ENCODE measurements at places on chromosomes 16 and 17.

DNA sequence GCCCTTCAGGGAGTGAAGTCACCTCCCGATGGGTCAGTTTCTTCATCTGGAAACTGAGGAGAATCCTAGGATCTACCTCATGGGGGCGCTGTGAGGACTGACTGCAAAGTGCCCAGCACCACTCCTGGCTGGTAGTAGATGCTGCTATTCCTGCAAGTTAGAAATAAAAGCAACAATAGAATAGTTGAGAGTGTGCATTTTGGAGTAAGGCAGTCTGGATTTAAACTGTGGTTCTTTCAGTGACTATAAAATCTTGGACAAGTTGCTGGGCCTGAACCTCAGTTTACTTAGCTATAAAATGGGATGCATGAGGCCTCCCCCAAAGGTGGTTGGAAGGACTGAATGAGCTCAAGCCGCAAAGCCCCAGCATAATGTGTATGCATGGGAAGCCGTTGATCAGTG is 70.6 kb downstream of the CYB5B start:
- peak; percentile 47 for DNase-seq

- DNase-seq = no peak
Observed at GRCh38 chr17:20925954-20926353, 116.9 kb downstream of the USP22 start.

GRCh38 chr16:11078812-11079459 is 134.6 kb downstream of the CLEC16A start:
- no peak for DNase-seq

DNA sequence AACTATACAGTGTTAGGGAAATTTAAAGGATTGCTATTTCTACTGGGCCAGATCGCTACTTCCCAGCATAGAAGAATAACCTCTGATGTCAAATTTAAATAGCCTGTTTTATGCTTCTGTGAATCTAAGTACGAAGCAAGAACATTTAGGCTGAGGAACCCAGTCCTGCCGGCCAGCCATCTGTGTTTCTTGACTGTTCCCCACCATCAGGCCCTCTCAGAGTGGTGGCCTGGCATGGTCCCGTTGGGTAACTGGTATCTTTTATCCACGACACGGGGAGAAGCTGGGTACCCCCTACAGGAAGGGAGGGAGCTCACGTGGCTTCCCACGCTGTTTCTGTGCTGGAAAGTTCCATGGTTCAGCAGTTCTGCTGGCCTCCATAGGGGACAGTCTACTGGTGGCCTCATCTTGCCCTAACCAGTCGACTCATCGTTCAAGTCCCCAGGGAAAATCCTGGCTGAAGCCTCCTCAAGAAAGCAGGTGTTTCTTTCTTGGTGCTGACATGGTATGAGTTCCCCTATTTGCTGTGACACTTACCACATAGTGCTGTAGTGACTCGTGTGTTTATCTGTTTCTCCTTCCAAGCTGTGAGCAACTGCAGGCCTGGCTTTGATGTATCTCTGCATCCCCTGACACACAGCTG is 201.7 kb upstream of the NLRP1 start:
- no peak for DNase-seq

DNA sequence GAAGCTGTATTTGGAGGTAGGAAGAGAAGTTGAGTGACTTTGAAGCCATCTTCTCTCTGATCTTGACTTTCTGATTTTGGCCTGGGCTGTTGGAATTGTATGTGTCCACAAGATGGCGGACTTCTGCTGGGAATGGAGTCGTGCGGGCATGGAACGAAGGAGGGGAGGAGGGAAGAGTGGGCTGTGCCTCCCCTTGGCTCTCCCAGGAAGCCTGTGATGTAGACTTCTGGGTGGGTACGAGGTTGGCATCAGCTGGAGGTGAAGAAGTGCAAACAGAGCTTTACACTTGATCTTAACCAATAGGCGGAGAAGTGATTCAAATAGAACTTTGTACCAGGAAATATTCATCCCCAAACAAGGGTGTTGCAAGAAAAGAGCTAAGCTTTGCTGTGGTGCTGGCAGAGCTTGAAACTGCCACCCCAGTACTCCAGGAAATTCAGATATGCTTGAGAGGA is 7.4 kb upstream of the TMEM220 start:
- no peak for DNase-seq

DNA sequence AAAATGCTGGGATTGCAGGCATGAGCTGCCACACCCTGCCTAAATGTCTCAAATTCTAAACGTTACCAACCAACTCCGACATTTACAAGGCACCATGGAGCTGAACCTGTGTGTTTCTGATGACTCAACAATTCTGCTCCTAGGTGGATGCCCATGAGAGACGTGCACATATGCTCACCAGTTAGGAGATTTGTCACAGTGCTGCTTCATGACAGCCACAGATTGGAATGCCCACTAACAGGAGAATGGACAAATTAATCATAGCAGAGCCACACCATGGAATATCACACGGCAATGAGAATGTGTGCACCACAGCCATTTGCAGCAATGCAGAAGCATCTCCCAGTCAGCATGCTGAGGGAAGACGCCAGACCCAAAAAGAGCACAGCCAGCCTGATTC is 8.0 kb upstream of the KCNG4 start:
- no peak for DNase-seq

DNA sequence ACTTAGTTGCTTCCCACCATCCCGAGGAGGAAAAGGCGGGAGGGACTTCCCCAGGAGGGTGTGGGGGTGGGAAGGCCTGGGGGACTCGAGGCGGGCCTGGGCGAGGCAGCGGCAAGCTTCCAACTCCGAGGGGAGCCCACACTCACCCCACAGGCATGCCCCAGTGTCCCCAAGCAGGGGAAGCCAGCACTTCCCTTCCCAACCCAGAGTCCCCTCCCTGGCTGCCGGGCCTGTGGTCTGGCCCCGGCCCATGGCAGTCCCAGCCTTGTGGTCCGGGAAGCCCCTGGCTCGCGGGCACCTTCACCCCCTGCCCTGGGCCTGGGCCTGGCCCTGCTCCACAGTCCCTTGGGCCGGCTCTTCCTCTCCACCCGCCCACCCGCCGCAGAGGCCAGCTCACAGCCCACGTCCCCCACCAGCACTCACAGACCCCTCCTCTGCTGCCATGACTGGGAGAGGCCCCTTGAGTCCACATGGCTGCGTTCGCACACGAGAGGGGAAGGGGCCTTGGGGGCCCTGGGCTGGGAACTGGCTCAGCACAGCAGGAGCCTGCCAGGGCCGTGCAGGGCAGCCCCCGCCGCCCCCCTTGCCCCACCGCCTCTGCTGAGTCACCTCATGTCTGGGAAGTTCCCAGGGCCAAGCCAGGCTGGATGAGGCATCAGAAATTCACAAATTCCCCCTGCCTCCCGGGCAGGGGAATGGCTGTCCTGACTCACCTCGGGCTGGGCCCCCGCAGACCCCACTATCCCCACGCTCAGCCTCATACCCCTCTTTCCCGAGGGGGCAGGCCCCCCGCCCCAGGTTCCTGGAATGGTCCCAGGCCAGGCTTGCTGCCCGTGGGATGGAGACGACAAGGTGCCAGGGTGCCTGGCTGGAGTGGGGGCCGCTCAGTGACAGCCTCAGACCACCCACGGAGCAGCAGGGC is 27.8 kb downstream of the BAHCC1 start:
- DNase-seq = no peak

- peak; percentile 8 for DNase-seq
Observed at GRCh38 chr17:46979147-46979863, at the start of gene RPRML. Gene RPRML (minus strand): TSS chr17:46979253. CDS start chr17:46979007, 246 bp downstream.

GRCh38 chr16:88197481-88198456 is 185.0 kb upstream of the ZNF469 start:
- no peak for DNase-seq

GRCh38 chr16:54210452-54211125 is 76.0 kb downstream of the IRX3 start:
- DNase-seq = no peak

DNA sequence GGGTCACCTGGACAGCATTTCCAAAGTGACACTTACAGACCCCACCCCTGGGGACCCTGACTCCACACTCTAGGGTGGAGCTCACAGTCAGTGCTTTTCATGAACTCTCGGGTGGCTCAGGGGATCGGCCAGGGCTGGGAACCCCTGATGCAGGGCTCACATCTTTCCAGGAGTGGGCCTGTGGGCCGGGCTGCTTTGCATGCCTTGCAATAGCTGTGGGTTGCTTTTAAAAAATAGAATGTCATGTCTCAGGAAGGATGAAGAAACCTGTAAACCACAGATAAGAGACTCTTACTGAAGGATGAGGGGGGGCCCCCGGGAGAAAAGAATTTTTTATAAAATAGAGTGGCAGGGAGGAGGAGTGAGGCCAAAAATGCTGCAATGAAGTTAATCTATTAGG is 40.2 kb downstream of the RBFOX3 start:
- DNase-seq = no peak

- no peak for DNase-seq
Observed at GRCh38 chr16:1485847-1486496, 2.8 kb downstream of the PTX4 start.

- no peak for DNase-seq
Observed at GRCh38 chr17:39351508-39351907, 49.9 kb downstream of the FBXL20 start.

GRCh38 chr16:24344784-24345183 is 88.6 kb downstream of the CACNG3 start:
- DNase-seq = no peak

GRCh38 chr16:50957056-50957455 is 194.0 kb downstream of the SALL1 start:
- DNase-seq = no peak

GRCh38 chr16:4316108-4316863 is 419 bp downstream of the GLIS2 start:
- no peak for DNase-seq

- DNase-seq = no peak
Observed at GRCh38 chr17:41813152-41813680, 412 bp downstream of the FKBP10 start.

DNA sequence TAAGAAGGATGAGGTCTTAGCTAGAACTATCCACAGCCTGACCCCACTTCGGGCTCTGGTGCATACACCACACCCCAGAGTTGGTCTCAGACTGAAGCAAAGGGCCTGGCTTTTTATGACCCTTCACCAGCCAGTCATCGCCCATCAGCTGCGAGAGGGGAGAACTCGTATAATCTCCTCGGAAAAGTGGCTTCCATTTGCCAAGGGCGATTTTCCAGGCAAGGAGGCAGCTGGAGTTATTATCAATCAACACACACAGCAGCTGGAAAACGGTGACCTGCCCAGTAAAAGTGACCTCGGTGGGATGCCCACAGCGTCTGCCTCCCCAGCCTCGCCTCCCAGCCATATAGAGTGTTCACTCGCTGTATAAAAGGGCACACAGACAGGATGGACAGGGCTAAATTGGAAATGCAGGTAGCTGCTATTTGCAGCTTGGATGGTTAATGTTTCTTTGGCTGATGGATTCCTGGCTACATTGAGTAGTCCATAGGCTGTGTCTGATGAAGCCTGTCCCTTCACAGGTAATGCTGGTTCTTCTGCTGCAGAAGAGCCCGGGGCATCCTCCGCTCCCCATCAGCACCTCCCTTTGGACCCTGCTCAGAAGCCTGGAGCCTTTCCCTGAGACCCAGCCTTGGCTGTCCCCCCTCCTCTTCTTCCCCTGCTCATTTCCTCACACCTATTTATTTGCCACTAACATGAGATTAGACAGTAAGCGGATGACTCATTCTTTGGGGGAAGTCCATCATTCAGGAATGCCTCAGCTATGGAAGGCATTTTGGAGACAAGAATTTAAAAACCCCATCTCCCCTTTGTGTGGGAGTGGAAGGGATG is 45.7 kb downstream of the TMEM186 start:
- DNase-seq = no peak

- no peak for DNase-seq
Observed at GRCh38 chr17:73061161-73061560, 31.3 kb downstream of the SLC39A11 start.

DNA sequence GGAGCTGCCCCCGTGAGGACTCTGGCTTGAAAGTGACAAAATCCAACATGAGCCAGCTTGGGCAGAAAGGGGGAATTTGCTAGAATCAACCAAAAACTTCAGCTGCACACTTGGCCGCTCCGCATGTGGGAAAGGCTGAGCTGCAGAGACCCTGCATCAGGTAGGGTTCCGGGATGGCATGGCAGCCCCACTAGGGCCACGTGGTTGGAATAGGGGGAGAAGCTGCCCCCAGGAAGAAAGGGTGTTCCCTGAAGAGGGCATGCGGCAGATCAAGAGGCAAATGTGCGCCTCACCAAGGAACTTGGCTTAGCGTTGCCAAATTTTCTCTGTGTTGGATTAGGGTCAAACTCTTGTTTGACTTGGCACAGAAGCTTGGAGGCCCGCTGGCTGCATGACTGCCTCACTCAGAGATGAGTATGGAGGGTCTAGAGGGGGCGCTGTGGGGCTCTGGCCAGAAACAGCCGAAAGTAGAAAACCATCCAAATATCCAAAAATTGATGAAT is 29.2 kb upstream of the WFIKKN2 start:
- no peak for DNase-seq

DNA sequence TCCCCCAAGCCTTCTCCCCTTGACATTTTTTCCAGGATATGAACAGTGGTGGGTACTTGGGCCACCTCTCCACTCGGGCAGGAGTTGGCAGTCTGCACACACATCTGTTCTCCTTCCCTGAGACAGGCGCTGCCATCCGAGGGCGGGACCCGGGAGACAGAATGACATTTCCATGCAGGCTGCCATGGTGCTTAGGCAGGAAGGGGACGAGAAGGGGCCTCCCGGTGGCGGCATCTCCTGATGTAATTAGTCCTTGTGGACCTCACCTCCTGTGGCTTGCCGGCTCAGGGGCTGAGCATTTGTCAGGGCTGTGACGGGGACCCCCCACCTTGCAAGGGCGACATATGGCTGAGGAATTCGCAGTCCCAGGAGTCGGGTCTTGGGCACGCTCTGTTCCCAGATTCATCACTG is 197.2 kb downstream of the FOXL1 start:
- DNase-seq = no peak

- DNase-seq = no peak
Observed at GRCh38 chr17:767076-767475, 15.0 kb downstream of the GLOD4 start.

DNA sequence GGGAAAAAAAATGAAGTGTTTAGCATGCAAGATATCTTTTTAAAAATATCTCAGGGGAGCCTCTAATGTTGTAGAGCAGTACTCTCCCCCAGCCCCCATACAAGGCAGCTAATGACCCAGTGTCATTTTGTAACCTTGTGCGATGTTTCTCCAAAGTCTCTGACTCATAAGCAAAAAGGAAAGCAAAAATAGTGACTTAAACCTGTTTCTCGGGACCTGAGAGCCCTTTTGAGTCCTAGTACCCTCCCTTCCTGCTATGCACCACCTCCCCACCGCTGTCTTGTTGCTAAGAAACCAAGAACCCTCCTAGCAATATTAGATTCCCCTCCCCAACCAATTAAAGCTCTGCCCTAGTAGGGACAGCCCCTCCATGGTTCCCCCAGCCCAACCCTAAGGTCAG is 2.8 kb downstream of the MYCBPAP start:
- DNase-seq = peak; percentile 37

- DNase-seq = no peak
Observed at GRCh38 chr16:27346819-27347218, 33.0 kb downstream of the IL4R start.

- DNase-seq = no peak
Observed at GRCh38 chr17:15332338-15332737, 9.1 kb downstream of the TEKT3 start.
